AG20443 (cell line): ENCODE measurements at places on chromosomes 5 and 9.
A peak's percentile ranks its signal among the peaks of the same experiment; 100 is the strongest.

GRCh38 chr9:87324613-87325194 is 173.0 kb upstream of the DAPK1 start:
- DNase-seq: peak; percentile 57

GRCh38 chr9:128503870-128504269 is 649 bp upstream of the GLE1 start:
- peak; percentile 60 for DNase-seq

GRCh38 chr9:21945606-21946005 is 48.6 kb downstream of the CDKN2A start:
- no peak for DNase-seq

DNA sequence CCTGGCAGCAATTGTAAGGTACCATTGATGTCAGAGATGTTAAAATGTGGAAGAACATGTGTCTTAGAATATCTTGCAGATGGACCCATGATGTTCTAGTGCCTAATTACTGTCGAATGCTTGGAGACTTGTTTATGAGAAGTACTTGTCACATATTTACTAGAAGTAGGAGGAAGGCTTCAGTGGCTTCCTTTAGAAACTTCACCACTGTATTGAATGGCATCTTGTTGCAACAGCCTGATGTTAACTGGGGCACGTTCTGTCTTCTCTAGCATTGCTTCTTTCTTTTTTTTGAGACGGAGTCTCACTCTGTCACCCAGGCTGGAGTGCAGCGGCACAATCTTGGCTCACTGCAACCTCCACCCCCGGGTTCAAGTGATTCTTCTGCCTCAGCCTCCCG is 16.5 kb downstream of the UGCG start:
- no peak for DNase-seq

- DNase-seq: no peak
Observed at GRCh38 chr9:18438951-18439350, 35.0 kb upstream of the ADAMTSL1 start.

GRCh38 chr5:157947156-157947555 is 88.2 kb upstream of the CLINT1 start:
- DNase-seq: no peak

GRCh38 chr9:70413464-70413798 is 1.0 kb downstream of the KLF9 start:
- DNase-seq: peak; percentile 67

DNA sequence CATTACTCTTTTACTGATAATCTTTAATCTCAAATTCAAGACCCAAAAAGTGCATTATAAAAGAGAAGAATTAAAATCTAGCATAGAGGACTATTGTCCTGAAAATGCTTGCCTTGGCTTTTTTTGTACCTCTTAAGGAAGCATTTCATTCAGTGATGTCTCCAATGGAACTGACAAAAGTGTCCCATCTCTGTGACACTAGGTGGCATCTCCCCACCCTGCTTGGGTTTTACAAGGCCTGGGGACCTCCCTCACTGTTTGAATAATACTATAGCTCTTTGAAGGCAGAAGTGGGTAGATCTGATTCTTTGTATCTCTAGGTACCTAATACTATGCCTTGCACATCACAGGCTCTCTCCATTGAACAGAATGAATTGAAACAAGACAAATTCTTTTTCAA is 180.6 kb downstream of the EPB41L4A start:
- no peak for DNase-seq

DNA sequence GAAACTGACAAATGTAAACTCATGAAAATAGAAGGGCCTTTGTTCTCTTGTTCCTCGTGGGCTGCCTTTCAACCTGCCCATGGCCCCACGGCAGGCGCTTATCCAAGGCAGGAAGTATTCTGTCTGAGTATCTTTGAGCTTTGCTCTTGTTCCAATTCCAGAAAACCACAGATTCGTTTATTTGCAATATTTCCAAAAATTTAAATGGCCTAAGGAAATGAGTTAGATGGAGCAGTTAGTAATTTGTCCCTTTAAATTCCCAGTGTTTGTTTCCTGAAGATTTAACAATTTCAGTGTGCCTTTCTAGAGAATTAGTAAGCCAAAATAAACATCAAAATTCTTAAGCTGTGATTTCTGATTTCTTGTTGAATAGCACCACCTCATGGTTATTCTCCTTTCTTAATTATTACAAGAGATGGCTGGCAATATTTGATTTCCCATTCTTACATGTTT is 299.4 kb upstream of the RASA1 start:
- peak; percentile 40 for DNase-seq

- peak; percentile 93 for DNase-seq
Observed at GRCh38 chr5:179345433-179346321, at the start of gene ADAMTS2. Gene ADAMTS2 (minus strand): TSS chr5:179345461. CDS start chr5:179345328, 133 bp downstream.

DNA sequence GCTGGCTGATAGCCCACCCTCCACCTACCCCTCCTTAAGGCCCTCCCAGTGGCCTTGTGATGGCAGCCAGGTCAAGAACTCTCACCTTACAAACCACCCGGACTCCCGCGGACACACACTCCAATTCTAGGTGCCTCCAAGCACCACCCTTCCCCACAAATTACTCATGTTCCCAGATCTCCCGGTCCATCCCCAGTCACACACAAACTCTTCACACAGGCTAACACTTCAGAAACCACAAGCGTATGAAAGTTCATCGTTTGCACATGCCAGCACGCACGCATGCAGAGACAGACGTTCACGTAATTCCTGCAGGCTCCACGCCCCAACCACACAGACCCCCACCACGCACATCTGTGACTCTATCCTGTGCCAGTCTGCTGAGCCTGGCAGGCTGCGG is 18.0 kb downstream of the NR5A1 start:
- peak; percentile 71 for DNase-seq

GRCh38 chr5:110909950-110910349 is 161.6 kb upstream of the TSLP start:
- DNase-seq: no peak
